Activated T-helper 1 cell treated with anti-CD3 and anti-CD28 coated beads, Interleukin-2, amount 50 U/mL, for 16 hours (primary cell): ENCODE measurements at places on chromosomes 4 and X.

DNA sequence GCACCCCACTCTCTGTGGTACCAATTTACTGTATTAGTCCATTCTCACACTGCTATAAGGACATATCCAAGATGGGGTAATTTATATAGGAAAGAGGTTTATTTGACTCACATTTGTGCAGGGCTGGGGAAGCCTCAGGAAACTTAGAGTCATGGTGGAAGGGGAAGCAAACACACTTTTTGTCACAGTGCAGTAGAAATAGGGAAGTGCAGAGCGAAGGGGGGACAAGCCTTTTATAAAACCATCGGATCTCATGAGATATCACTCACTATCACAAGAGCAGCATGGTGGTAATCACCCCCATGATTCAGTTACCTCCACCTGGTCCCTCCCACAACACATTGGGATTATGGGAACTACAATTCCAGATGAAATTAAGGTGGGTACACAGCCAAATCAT, 766.9 kb upstream of the PCDH10 start:
- DNase-seq = no peak

DNA sequence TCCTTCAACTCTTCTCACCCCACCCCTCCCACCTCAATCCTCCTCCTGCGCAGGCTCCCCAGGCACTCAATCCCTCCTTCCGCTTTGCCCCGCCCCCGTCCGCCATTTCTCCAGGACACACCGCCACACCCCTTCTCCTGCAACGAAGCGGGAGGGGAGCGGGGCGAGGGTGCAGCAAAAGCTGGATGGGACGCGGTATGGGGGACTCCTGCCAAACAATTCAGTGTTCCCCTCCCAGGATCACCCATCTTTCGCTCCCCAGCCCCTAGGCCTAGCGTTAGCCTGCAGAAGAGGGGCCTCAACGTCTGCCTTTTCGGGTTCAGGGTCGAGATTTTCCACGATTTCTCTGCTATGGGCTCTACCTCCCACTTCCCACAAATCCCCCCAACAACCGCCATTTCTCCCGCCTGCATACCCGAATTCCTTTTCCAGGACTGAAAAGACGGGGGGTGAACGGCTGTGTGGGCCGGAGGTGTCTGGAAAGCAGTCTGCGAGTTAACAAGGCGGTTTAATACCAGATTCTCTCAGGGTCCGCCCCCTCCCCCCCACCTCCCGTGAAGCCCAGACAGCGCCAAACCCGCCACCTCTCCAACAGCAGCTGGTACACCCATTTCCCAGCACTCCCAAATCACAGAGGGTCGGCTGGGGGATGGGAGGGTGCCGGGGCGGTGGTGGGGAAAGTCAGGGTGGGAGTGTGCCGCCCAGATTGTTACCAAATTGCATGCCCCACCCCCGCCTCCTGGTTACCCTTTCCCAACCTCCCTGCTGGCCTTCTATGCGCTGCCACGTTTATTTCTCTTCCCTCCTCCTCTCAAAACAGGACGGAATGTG, 774 bp downstream of the ARMCX2 start:
- peak; percentile 18 for DNase-seq

DNA sequence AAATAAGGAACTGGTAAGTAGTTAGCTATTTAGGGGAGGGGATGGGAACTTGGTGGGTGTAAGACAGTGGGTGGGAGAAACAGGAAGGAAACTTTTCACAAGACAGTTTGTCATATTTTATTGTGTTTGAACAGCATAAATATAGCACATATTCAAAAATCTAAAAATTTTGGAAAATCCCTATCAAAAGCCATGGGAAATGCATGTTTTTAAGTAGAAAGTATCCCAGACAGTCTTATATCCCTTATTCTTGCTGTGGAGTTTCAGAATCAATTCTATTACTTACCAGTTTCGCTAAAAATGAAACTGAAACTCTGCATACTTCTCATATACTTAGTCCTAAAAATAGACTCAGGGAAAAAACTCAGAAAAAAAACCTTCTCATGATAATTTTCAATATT, 22.3 kb upstream of the RASGEF1B start:
- DNase-seq = no peak

DNA sequence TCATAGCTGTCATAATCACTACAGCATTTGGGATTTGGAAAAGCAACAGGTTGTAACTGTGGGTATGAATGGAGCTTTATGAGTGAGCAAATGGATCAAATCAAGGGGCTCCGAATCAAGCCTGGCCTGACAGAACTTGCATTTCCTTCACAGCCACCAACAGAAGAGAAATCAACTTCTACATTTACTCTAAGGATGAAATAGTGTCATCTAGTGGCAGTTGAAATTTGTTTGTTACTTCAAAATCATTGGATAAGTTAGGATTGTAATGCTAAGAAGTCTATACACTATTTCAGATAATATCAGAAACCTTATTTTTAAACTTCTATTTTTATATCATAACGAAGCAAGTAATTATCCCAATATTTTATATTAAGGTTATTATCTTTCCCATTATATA, 10.7 kb upstream of the WDR17 start:
- DNase-seq = no peak

- no peak for DNase-seq
Measured at GRCh38 chrX:42664680-42665079, 113.3 kb downstream of the PPP1R2C start.

- no peak for DNase-seq
Measured at GRCh38 chr4:118032691-118033090, 1.6 kb upstream of the NDST3 start.

DNA sequence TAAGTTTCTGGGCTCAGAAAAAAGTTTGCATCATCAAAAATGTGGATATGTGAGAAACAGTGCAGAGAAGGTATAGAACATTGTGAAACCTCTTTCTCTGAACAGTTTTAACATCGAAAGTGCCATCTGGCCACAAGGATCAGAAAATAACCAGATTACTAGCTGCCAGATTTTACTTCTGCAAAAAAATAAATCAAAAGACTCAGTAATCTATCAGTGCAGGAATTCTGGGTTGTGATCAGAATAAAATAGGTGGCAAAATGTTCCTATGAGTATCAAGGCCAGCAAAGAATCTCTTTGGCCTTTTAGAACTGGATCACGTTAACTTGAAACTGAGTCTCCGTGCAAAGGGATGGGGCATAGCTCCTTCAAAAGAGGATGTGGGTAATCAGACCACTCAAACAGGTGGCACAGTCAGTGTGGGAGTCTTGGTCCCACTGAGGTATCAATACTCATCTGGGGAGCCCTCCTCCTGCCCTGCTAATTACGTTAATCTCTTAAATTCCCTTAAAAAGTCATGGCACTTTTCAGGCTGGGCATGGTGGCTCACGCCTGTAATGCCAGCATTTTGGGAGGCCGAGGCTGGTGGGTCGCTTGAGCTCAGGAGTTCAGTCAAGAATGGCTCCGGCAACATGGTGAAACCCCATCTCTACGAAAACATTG, 26.7 kb upstream of the RBM47 start:
- DNase-seq = no peak

DNA sequence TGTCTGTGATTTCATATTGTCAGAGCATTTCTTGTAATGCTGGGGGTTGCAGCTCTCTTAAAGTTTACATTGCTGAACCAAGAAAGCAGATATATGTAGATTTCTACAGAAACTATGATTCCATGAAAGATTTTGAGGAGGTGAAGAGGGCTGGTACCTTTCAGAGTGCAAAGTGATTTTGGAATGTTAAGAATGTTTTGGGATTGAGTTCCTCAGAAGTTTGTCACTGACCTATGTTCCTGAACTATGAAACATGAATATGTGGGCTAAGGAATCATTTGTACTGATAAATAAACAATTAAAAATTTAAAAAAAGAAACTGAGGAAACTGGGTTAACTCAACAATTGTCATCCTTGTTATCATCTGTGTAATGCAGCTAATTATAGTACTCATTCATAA, 12.3 kb upstream of the CHIC2 start:
- no peak for DNase-seq

DNA sequence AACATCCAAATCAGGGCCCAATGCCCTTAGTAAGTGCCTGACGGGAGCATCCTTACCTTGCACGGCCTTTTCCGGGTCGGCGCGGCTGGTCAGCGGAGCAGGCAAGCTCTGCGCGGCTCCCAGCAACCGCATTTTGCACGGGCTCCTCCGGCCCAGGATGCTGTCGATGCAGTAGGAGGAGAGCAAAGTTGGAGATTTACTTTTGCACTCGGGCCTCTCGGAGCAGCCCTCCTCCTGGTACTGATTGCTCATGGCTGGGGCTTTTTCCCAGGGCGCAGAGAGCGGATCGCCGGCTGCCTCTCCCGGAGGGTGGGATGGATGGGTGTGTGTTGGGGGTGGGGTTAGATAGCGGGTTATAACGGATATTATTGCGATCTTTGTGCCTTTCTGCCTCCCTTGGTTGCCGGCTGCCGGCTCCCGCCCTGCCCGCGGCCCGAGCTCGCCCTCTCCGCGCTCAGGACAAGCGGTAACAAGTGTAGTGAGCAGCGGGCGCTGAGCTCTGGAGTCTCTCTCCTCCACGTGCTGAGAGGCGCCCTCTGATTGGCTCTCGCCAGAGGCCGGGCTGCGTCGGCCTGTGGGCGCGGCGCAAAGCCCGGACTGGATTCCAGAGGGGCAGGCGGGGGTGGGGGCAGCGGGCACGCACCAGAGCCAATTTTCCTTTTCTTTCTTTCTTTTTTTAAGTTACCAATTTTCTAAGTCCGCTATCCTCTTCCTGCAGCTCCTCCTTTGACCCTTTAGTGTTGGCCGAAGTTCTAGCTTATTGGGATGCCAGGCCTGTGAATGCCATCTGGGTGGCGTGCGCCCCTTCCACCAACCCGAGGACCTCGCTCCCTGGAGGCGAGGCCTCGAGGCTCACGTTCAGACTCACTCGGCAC, at the start of gene ARX:
Gene ARX, minus strand, starts transcription at position 480 of the 875 bp plus-strand sequence. Its CDS starts 228 bp downstream, at position 252.
- no peak for DNase-seq

DNA sequence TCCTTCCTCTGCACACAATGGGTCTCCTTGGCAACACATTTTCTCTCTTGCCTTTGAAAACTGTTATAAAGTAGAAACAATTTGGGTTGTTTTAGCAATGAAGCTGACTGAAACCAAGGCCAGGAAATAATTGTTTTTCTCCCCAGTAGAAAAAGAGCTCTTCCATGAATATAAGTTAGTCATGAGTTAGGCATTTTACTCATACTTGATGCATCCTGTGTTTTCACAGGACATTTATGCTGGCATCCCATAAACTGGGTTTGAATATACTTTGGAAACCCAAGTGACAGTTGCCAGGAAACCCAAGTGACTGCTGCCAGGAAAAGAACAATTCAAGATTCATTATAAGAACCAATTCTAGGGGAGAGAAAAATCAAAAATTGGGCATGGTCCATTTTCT, 128.6 kb upstream of the NPY2R start:
- no peak for DNase-seq

- DNase-seq = no peak
Measured at GRCh38 chr4:119592830-119593229, 35.8 kb downstream of the PDE5A start.

GRCh38 chr4:8831221-8832112, 40.2 kb downstream of the HMX1 start:
- DNase-seq = no peak

GRCh38 chrX:15416133-15416993, 32.1 kb upstream of the VEGFD start:
- DNase-seq = no peak

DNA sequence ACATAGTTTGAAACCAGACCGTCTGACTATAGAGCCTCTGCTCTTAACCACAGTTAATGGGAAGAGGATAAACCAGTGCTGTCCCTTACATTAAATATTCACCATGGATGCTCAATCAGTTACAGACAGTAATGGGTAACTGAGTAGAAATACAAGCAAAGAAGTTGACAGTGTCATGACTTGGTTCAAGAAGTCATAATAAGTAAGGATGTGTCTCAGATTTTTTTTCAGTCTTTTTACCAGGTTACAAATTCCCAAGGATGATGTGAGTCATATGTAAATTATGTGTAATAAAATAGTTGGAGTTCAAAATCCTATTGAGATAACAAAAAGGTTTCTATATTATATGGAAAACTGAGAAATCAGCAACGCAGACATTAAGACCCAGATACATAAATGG, 31.1 kb downstream of the ZCCHC4 start:
- no peak for DNase-seq

GRCh38 chr4:31791666-31792065, 1071.5 kb downstream of the PCDH7 start:
- DNase-seq = no peak

GRCh38 chr4:159413306-159413943, 310.5 kb downstream of the RAPGEF2 start:
- no peak for DNase-seq

- no peak for DNase-seq
Measured at GRCh38 chrX:103187953-103188475, 26.9 kb upstream of the BEX4 start.

GRCh38 chrX:103864886-103865534, 33.0 kb upstream of the RAB9B start:
- DNase-seq = no peak

GRCh38 chr4:29278585-29278984, 1441.6 kb upstream of the PCDH7 start:
- DNase-seq = no peak

DNA sequence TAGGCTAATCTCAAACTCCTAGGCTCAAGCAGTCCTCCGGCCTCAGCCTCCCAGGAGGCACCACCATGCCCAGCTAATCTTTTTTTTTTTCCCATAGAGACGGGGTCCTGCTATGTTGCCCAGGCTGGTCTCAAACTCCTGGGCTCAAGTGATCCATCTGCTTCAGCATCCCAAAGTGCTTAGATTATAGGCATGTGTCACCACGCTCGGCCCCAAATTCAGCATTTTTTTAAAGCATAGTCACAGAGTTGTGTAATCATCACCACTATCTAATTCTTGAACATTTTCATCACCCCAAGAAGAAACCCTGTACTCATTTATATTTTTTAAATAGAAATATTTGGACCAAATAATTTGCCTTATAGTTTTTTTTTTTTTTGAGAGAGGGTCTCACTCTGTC, 10.3 kb downstream of the CENPI start:
- DNase-seq = no peak

- DNase-seq = no peak
Measured at GRCh38 chrX:7720519-7720918, 122.5 kb upstream of the VCX start.

DNA sequence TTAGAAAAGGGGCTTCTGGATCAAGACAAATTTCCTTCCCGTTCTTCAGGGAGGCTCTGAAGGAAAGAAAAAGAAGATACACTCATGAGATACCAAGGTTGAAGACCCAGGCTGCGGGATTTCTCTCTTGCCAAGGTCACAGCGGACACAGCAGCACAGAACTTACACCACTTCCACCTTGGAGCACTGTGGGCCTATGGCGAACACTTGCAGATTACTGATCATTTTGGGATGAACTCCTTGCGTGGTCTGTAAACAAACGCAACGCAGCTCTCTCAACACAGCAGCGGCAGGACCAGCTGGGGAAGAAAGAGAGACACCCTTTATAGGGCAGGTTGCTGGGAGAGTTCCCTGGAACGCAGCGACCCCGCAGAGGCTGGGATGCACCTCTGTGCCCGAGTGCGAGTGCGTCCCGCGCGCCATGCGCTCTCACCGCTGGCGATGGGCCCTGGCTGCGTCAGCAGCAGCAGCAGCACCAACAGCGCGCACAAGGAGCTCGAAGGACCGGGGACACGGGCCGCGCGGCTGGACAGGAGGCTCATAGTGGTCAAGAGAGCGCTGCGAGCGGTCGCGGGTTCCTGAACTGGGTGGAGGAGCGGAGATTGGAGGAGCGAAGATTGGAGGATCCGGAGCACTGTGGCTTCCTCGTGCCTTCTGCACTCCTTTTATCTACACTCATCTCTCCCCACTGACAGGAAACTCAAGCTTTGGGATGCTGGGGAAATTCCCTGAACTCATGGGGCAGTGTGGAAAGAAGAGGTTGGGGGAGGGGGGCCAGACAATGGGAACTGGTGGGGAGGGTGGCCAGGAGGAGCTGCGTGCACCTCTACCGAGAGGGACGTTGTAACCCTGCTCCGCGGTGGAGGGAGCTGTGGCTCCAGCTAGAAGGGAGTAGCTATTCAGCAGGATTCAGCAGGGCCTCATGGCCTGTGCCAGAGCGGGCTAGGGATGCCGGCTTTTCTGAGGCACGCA, at the start of gene CXCL5:
Gene CXCL5, minus strand, starts transcription at position 638 of the 972 bp plus-strand sequence. Its CDS starts 96 bp downstream, at position 542.
- DNase-seq = no peak
